Fibroblast of skin of abdomen (primary cell): ENCODE measurements at places on chromosomes 13 and 19.

GRCh38 chr13:40342901-40343300 is 323.5 kb downstream of the FOXO1 start:
- DNase-seq: no peak

GRCh38 chr19:1213391-1214286 is 8.1 kb downstream of the STK11 start:
- peak; percentile 63 for DNase-seq

DNA sequence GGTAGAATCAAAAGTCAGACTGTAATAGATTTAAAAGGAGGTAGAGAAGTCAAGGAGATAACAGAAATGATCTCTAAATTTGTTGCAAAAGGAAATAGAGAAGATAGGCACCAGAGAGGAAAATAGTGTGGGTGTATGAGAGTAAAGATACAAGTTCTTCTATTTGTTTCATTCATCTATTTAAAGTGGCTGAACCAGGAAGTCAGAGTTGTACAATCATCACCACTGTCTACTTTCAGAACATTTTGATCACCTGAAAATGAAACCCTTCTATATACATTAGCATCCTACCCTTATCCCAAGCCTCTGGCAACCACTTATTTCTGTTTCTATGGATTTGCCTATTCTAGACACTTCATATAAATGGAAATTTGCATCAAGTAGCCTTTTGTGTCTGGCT is 36.7 kb downstream of the INTS6 start:
- DNase-seq: no peak

DNA sequence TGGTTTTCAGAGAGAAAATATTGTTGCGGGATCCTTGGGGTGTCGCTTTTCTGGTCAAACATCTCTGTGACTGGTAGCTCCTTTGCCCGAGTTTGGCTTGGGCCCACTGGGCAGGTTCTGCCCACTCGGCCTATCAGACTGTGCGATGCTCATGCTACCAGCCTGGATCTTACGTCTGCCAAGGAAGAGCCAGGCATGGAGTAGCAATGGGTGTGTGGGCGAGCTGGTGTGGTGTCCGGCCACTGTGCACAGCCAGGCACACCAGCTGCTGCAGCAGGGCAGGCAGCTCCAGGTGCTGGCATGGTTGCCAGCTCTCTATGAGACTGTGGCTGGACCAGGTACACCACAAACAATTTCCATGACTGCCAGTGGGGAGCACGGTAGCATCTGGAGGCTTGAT is 1351.8 kb upstream of the PCDH20 start:
- DNase-seq: no peak

DNA sequence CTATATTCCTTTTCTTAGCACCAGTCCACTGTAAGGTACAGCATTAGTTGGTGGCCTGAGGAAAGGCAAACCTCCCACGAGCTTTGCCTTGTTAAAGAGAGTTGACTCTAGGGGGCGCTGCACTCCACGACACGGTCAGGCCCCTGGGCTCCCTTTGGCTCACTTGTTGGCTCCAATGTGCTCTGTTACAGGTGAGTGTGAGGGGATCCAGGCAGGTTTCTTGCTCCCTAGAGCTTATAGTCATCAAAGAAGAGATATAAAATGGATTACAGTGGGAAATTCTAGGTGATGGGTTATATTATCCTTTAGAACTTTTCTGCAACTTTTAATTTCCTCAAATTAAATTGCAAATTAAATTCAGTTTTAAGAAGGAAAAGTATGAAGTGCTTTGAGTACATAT is 3.7 kb downstream of the WDR87 start:
- DNase-seq: peak; percentile 55

GRCh38 chr13:32153056-32153455 is 121.5 kb downstream of the FRY start:
- peak; percentile 58 for DNase-seq

- no peak for DNase-seq
Observed at GRCh38 chr13:60267498-60268202, 103.9 kb upstream of the DIAPH3 start.

GRCh38 chr13:27271570-27272096 is 1.0 kb downstream of the RASL11A start:
- no peak for DNase-seq

GRCh38 chr19:30444253-30444671 is 72.1 kb downstream of the ZNF536 start:
- DNase-seq: no peak

DNA sequence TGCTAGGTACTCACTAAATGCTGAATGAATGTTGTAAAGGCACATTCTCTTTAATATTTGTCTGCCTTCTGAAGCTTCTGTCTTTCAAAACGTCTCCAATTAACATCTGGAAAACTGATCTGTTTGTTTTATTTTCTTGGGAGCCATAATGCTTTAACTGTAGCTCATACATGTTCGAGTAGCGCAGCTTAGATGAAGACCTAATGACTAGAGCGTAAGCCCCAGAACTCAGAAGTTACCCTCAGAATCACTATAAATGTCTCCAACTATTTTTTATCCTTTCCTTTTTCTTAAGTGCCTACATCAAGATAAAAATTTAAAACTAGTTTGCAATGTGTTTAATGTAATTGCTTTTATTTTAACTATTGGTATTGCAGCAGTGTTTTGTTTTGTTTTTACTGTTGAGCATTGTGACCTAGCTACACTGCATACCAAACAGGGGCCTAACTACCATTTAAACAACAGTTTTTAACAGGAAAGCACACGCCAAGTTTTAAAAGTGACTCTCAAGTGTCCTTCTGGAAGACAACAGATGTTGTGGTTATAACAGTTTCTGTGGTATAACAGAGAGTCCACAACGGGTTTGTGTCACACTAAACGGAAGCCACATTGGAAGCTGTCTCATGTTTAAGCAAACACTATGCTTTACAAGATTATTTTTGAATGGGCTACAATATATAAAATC is 42.0 kb downstream of the MRPL57 start:
- DNase-seq: no peak

- peak; percentile 73 for DNase-seq
Observed at GRCh38 chr13:67043901-67044300, 186.2 kb downstream of the PCDH9 start.

GRCh38 chr13:65882810-65883209 is 1347.3 kb downstream of the PCDH9 start:
- DNase-seq: no peak

DNA sequence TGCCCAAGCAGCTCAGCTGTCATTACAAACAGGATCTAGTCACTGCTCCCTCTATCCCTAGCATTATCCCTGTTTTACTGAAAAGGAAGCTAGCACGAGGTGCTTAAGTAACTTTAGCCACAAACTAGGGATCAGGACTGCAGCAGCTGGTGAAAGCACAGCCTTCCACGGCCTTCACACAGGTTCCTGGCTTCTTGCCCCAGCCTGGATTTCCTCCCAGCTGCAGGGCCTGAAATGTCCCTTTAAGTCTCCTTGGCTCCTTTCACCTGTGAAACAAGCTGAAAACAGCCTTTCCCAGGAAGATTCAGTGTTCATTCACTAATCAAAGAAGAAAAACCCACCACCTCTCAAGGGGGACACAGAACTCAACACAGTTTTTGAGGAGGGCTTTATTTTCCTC is 754.5 kb downstream of the DIAPH3 start:
- DNase-seq: peak; percentile 37

DNA sequence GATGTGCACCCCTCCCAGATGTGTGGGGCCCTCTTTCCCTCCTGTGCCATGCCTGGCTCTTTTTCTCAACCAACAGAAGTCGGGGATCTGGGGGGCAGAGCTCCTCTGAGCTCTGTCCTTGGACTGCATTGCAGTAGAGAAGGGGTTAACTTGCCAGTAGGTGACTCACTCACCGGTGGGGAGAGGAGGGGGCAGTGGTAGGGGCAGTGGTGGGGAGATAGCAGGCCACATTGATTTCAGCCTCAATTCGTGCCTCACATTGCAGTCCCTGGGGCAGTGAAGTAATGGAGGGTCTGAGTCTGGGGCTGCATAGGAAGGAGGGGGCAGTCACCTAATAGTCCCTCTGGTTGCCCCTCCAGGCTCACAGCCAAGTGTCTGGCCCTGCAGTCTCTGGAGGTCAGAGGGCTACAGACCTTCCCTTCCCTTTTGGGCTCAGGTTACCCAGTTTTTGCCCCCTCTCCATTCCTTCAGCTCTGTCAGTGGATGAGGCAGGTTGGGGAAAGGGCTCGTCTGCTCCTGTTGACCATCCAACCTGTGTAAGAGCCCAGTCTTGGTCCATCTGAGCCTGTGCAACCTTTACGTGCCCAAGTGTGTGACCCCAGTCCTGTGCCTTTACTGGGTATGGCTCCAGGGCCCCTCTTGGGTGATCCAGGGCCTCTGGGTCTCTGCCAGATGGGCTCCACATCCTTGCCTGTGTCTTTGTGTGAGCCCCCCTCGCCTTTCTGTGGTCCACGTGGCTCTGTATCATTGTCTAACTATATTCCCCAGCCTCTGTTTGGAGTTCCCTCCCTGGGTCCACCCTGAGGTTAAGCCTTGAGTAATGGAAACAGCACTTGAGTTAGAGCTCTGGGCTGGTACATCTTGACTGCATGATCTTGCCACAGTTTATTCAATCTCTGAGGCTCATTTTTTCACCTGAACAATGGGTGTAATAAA is 13.0 kb downstream of the CIC start:
- peak; percentile 68 for DNase-seq

DNA sequence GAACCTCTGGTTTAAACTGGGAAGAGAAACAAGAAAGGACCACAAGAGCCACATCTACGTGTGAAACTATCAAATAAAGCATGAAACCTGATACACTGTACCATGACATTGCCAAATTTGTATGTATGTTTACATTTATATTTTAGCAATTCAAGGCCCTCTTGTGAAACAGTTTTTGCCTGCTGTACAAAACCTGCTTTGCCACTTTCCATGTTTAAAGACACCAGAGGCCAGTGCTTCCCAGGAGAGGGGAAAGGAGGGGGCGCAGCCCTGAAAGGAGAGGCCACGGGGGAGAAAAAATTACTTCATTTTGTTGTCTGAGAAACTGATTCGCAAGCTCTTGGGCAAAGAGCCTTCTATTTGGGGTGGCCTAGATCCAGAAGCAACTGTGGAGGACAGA is 124.8 kb downstream of the DCLK1 start:
- no peak for DNase-seq

- no peak for DNase-seq
Observed at GRCh38 chr13:73036566-73036965, 22.2 kb upstream of the KLF5 start.

- DNase-seq: no peak
Observed at GRCh38 chr13:98778749-98779148, 26.3 kb upstream of the SLC15A1 start.

GRCh38 chr13:20714161-20714560 is 10.7 kb downstream of the IL17D start:
- no peak for DNase-seq

DNA sequence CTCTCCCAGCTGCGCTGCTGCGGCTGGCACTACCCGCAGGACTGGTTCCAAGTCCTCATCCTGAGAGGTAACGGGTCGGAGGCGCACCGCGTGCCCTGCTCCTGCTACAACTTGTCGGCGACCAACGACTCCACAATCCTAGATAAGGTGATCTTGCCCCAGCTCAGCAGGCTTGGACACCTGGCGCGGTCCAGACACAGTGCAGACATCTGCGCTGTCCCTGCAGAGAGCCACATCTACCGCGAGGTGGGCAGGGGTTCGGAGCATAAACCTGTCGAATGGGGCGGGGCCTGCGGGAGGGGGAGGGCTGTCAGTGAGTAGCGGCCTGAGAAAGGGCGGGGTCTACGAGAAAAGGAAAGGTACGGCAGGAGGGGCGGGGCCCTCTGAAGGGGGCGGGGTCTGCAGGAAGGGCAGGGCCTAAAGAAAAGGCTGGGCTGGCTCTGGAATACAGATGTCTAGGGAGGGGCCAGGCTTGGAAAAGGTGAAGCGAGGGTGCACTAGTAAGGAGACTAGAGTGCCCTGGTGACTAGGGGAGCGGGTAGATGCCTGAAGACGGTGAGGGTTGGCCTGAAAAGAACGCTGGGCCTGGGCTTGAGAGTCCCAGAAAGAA is 3.6 kb downstream of the CD37 start:
- no peak for DNase-seq

- no peak for DNase-seq
Observed at GRCh38 chr13:98041081-98041820, 87.8 kb downstream of the IPO5 start.

- DNase-seq: no peak
Observed at GRCh38 chr19:7333198-7334118, 15.3 kb upstream of the ARHGEF18 start.

DNA sequence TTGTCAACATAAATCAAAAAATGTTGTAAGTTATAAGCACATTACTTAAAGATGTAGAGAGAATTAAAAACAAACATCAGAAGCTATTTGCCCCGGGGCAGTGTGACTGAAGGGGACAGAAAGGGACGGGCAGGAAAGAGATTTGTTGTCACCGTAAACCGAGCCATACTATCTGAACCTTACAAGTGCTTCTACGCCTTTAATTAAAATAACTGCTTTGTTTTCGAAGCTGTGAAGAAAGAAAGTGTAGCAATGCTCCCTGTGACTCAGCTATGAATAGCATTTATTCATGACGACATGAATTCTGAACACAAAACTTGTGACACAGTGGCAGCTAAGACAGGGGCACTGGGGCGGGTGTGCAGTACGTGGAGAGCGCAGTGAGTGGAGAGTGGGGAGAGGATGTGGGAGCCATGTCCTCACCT is 30.0 kb downstream of the ZNF787 start:
- DNase-seq: no peak

- DNase-seq: no peak
Observed at GRCh38 chr19:12800923-12801465, 606 bp downstream of the PRDX2 start.

DNA sequence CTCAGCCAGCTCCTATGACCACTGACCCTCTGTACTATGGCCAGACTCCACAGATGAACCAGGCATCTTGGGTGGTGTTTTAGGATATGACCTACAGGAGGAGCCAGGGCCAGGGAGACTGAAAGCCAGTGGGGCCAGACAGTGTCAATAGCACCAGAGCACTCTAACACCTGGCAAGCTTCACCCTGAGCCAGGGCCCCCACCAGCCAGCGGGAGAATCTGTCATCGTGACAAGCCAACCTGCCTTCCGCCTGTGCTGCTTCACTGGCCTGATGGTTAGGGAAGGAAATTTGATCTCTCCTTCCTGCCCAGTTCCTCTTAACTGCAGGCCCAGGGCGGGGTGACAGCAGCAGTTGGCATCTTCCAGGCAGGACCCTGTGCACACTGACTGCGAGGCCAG is 222.4 kb downstream of the UQCRFS1 start:
- no peak for DNase-seq

DNA sequence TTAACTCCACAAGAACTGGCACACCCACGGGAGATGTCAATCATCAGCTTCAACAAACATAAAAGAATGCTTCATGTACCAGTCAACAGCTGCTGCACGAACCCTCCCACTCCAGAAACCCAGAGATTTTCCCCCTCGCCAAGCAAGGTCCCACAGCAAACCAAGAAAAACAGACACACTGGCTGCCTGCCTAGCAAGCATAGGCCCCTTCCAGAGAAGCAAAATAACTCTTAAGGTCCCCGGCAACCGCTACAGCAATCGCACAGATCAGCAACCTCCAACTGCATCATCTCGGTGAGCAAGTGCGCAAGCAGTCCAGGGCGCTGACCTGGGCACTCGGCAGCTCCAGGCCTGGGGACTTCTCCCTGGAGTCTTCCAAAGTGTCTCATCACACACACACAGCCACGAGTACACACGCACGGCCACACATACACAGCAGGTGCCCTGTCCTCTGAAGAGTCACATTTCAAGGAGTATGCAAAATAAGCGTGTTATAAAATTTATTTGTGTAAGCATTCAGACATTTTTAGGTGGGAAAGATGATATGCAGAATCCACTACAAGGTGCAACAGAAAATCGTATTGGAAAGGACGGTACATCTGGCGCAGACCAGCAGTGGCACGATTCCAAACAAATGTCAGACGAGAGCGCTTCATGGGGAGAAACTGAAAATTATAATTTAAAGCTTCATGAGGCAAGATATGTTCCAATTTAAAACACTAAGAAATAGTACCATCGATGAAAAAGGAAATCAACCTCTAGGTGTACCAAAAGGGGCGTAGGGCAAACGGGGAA is 125.0 kb downstream of the STK24 start:
- peak; percentile 28 for DNase-seq
